Activated naive CD4-positive, alpha-beta T cell treated with Interleukin-2 at 50 U/mL for 16 hours (primary cell): ENCODE measurements at places on chromosomes 4 and X.

GRCh38 chr4:188399834-188400233 lies 260.6 kb downstream of the TRIML1 start:
- no peak for DNase-seq

- no peak for DNase-seq
Observed at GRCh38 chrX:71941776-71942175, 31.1 kb downstream of the NHSL2 start.

GRCh38 chrX:32195611-32196010 lies 1015.7 kb downstream of the DMD start:
- no peak for DNase-seq

DNA sequence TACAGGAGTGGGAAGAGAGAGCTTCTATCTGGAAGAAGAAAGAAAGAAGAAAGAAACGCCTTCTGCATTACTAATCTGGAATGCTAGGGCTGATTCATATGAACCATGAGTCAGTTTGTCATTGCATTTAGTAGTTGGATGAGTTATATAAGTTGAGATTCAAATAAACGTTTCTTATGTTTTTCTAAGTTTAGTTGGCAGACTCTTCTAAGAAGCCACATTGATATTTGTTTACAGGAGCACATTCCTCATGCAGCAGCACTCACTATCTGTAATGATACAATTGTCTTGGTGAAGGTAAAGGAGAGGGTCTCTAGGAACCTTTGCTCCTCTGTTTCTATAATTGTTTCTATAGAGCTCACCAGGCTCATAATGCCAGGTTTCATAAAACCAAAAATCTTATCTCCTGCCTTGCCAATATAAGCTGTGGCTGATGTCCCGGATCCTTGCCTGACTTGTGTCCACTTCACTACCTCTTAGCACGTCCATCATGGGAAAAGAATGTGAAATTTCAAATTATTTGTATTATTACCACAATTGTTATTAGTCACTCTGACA lies 39.5 kb downstream of the HOPX start:
- no peak for DNase-seq

DNA sequence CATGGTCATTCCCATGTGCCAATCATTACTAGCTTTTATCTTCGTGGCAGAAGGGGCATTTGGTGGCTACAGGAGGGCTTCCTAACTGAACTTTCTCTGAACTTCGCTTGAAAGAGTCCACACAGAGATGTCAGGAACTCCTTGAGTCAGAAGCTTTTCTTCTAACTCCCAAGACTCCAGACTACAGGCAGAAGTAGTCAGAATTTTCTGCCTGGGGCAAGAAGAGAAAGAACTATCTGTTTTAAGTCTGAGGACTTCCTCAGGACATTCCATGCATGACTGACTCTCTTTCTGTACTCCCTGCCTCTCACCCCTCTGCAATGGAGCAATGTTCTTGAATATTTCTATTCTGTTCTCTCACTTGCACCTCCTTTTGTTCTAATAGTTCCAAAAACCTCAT lies 170.5 kb upstream of the TBC1D9 start:
- no peak for DNase-seq
